Karpas-422 (cell line): ENCODE measurements at places on chromosomes 7 and 10. TPM values are rescaled to one million over a fixed set of nuclear protein-coding genes. Genes with fewer than 3 reads are reported as not detected.

CALML5 gene
- not detected in 2 replicates for total RNA-seq

DNA sequence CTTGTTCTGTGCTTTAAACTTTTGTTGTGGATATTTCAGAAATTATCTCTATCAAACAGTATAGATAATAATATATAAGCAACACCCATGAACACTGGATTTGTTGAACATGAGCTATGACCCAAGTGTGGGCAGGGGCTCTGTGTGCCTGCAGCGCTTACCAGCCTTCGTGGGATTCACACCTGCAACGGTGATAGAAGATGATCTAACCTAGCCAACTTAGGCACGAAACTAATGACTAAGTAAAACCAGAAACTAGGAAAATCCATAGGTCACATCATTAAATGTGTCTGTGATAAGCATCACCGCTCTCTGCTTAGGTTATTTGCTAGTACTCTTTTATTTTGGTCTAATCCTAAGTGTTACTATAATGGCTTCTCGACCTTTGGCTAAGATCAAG is 18.0 kb downstream of the SPAG6 start:
- no peaks in the 10 kb centered on the region for H3K27me3 ChIP-seq
- H3K4me1 ChIP-seq: no peaks in the 10 kb centered on the region
- no peak overlapping the region for H3K27ac ChIP-seq
- H3K4me3 ChIP-seq: no peak overlapping the region
- DNase-seq: no peak

LIPN gene
- not detected in 2 replicates for total RNA-seq

- H3K4me1 ChIP-seq: no peaks in the 10 kb centered on the region
- no peaks in the 10 kb centered on the region for H3K27me3 ChIP-seq
- no peak overlapping the region for H3K4me3 ChIP-seq
- no peak overlapping the region for H3K27ac ChIP-seq
These were observed 630.8 kb downstream of the SDK1 start for GRCh38 chr7:3931843-3932242.

GRCh38 chr7:29042824-29043231 is 84.7 kb upstream of the TRIL start:
- H3K27ac ChIP-seq: no peak overlapping the region
- DNase-seq: no peak
- H3K4me1 ChIP-seq: no peaks in the 10 kb centered on the region
- H3K4me3 ChIP-seq: no peak overlapping the region
- H3K27me3 ChIP-seq: no peaks in the 10 kb centered on the region
- no peaks in the 10 kb centered on the region for H3K36me3 ChIP-seq

GRCh38 chr10:21364196-21365114 is 161.0 kb downstream of the SKIDA1 start:
- H3K27me3 ChIP-seq: no peaks in the 10 kb centered on the region
- H3K36me3 ChIP-seq: no peaks in the 10 kb centered on the region
- no peak overlapping the region for H3K4me3 ChIP-seq
- no peak for DNase-seq
- H3K27ac ChIP-seq: no peak overlapping the region

GRCh38 chr7:25358926-25359325 is 130.6 kb upstream of the NPVF start:
- no peaks in the 10 kb centered on the region for H3K4me1 ChIP-seq
- DNase-seq: no peak
- H3K27ac ChIP-seq: no peak overlapping the region
- no peaks in the 10 kb centered on the region for H3K36me3 ChIP-seq
- H3K27me3 ChIP-seq: no peaks in the 10 kb centered on the region
- no peak overlapping the region for H3K4me3 ChIP-seq

GRCh38 chr10:12509016-12509793 is 159.9 kb downstream of the CAMK1D start:
- no peak overlapping the region for H3K4me3 ChIP-seq
- no peak for DNase-seq
- H3K36me3 ChIP-seq: no peaks in the 10 kb centered on the region
- no peaks in the 10 kb centered on the region for H3K4me1 ChIP-seq
- H3K27me3 ChIP-seq: 0 out of 2 replicates have a peak, but pooled peaks cover 2% of the 10 kb centered on the region

GRCh38 chr10:50605269-50605950 is 18.3 kb downstream of the SGMS1 start:
- H3K4me1 ChIP-seq: no peaks in the 10 kb centered on the region; the same call in 1 of the 2 replicates
- H3K36me3 ChIP-seq: no peaks in the 10 kb centered on the region
- no peak overlapping the region for H3K4me3 ChIP-seq
- no peak overlapping the region for H3K27ac ChIP-seq
- no peaks in the 10 kb centered on the region for H3K27me3 ChIP-seq
